NCI-H2029 treated with DMSO at 0.1 percent for 48 hours (cell line): ENCODE measurements at places on chromosomes 4 and X.

GRCh38 chr4:75904076-75904475 lies 1.8 kb upstream of the PPEF2 start:
- DNase-seq = no peak

DNA sequence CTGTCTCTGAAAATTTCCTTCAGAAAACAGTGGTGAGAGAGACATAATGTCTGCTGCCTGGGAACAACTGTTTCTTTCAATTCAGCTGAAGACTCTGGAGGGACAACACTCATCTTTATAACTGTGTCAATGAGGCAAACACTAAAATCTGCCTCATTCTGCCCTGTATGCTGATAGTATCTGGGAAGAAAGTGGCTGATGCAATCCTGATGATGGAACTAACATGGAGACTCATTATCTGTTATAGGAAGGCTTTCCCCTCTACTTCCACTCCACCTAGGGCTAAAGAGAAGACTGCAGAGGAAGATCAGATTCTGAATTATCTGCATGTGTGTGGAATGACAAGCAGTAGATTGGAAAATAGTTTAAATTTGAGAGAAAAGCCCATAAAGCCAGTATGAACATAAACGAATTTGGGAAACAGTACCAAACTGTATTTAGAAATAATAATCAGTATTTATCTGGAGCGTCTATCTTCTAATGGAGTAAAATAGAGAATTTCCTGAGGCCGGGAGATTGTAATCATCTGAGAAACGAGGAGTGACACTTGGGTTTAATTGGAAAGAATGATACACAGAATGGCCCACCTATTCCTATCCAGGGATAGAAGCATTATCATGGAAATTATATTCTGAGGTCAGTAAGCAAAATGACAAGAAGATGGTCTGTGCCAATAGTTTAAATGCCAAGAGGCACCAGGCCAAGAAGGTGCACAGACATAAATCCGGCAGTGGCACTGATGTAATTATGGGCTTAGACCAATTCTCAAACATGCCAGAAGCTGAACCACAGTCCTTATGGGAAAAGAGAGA lies 85.4 kb downstream of the SHISA3 start:
- no peak for DNase-seq

GRCh38 chr4:8697826-8698225 lies 105.3 kb downstream of the CPZ start:
- no peak for DNase-seq

- no peak for DNase-seq
Measured at GRCh38 chrX:137651647-137652046, 85.7 kb downstream of the ZIC3 start.
